Endothelial cell (in vitro differentiated cells): ENCODE measurements at places on chromosomes 7 and 10. TPM values are rescaled to one million over a fixed set of nuclear protein-coding genes. Genes with fewer than 3 reads are reported as not detected.

GRCh38 chr10:18497806-18498369 is 153.5 kb downstream of the NSUN6 start:
- no peak for DNase-seq

DNA sequence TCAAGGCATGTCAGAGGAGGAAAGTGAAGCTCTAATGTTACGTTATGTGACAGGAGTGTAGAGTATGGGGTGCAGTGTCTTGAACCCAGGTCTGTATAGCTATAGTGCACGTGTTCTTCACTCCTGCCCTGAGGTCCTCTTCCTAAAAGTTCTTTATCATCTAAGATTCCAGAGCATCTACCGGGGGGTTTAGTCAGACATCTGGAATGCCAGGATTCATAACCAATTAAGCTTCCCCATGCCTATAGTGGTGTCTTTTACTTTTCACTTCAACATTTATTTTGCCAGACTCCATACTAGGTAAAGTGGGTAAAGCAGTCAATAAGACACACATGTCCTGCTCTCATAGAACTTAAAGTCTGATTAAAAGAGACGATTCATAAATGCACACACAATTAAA is 22.4 kb downstream of the PPP1R3C start:
- DNase-seq, result no peak

DNA sequence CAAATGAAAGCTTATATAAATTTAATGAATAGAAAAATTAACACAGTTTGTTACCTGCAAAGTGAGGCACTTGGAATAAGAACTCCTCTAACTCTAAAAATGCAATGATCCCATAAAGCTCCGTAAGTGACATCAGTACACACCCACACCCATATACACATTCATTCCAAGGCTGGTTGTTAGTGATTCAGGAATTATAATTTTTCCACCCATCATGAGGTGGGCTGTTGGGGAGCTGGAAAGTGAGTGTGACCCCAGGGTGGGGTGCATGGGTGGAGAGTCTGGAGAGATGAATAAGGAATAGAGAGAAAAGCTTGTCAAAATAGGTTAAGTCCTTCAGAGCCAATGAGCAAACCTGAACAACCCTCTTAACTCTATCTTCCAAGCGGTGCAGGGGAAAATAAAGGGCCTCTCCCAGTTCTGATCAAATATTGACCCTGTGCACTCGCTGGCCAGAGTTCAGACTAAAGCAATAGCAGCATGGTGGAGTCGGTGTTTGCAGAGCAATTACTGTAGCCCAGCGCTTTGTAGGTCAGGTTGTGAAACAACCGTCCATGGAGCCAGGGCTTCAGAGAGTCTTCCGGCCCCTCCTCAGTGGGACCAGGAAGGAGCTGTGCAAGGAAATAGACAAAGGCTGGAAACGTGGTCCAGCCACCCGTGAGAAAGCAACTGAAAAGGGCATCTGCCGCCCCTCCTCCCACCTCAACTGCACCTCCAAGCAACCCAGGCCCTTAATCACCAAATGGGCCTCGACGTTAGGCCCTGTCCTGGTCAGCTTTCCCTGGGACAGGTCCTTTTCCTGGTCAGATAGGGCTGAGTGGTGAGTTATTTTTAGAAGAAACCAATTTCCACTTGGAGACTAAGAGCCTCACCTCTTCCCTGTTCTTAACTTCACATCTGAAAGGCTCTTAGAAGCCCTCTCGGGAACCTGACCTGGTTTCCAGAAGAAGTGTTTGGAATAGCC is 61.2 kb downstream of the SH3PXD2A start:
- peak; percentile 14 for DNase-seq

TRIM74 gene
- 1.0 TPM for total RNA-seq

- no peak for DNase-seq
Measured at GRCh38 chr10:118662228-118663035, 67.0 kb upstream of the PRLHR start.

GRCh38 chr7:51299391-51300133 is 17.0 kb downstream of the COBL start:
- no peak for DNase-seq

ITGB8 gene
- total RNA-seq, result 0.69 TPM

DNA sequence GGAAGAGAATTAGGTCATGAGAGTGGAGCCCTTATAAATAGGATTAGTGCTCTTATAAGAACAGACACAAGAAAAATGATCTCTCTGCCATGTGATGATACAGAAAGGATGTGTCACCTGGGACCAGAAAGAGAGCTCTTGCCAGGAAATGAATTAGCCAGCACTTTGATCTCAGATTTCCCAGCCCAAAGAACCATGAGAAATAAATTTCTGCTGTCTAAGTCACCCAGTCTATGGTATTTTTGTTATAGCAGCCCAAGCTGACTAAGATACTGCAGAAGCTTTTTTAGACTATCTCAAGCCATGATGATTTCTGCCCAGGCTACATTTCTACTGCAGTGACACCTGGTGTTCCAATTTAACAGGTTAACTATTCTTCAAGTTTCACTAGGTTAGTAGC is 84.8 kb downstream of the RSU1 start:
- DNase-seq, result no peak

GRCh38 chr7:133690740-133691139 is 436.4 kb upstream of the LRGUK start:
- DNase-seq, result no peak

- DNase-seq, result no peak
Measured at GRCh38 chr10:95542330-95542729, 18.8 kb downstream of the SORBS1 start.

GRCh38 chr7:131293018-131293417 is 34.7 kb upstream of the MKLN1 start:
- DNase-seq, result no peak

NUTM2A gene
- total RNA-seq, result 2.6 TPM

GRCh38 chr7:156898938-156899337 is 6.0 kb upstream of the LMBR1 start:
- DNase-seq, result no peak

DNA sequence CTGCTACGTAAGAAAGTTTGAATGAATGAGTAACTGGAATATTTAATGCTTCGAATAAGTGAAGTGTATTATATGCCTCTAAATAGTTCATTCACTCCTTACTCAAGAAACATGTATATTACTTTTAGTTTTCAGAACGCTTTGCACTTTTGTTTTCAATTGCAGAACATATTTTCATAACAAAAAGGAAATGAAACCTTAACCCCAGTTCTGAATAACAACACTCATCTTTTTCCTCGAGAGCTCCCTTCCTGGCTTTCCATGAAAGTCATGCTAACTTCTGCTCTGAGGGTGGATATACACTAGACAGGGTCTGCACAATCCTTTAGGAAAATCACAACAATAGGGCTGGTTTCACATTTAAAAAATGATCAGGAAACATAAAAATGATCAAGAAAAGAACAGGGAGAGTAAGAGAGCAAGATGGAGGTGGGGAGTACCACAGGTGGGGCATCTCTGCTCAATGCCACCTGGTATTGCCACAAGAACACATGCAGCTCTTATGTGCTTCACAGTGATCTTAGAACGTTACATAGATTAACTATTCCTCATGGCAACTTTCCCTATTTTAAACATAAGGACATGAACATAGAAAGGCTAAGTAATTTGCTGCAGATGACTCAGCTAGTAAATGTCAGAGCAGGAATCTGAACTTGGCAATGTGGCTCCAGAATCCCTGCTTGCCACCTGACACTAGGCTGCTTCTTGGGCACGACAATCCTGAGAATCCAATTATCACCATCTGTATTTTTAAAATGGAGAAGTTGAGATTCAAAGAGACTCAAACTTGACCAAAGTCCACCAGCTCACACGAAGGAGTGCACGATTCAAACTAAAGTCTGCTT is 219.5 kb upstream of the AOAH start:
- no peak for DNase-seq

DNA sequence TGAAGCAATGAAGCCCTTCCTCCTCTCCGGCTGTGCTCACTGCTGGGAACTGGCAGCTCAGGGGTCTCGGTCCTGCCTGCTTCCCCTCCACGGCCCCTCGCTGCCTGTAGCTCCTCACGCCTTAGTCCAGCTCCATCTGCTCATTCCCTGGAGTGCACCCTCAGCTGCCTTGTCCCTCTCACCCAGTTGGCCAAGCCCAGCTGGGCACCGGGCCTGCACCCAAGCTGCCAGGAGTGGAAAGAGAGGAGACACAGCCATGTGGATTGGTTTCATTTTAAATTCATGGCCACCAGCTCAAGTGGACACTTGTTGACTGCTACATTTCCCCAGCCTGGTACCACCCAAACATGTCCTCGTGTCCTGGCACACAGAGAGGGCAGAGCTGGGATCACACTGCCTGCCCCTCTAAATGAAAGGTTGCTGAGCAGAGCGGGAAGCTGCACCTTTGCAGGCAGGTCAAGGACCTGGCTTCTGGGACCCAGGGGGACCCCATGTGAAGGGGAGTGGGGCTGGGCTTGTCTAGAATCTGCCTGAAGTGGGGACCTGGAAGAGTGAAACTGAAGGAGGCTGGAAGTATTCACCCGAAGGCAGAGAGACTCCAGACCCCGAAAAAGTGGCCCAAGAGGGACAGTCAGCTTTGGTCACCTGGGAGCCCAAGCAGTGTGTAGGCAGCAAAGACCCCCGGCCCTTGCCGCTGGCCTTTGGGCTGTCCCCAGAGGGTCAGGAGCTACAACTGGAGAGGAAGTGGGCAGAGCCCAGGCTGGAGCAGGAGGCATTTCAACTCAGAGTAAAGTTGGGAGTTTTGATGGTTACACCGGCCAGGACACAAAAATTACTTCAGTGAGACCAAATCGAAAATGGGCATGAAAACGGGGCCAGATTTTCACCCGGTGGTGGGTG is 15.0 kb upstream of the BNIP3 start:
- DNase-seq, result no peak

DNA sequence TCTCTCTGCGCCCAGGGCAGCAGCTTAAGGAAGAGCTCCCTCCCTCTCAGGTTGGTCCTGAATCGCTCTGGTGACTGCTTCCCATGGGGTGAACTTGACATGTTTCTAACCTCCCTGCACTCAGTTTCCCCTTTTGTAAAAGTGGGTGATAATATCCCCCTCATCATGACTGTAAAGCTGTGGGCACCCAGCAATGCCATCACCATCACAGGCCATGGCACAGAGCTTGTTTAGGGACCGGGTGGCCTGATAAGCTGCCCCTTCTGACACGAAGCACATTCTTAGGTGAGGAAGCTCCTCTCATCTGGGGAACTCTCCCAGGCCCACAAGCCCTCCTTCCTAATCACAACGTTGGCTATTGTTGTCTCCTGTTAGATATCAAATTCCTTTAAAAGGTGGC is 972.8 kb upstream of the ZNF722 start:
- no peak for DNase-seq

DNA sequence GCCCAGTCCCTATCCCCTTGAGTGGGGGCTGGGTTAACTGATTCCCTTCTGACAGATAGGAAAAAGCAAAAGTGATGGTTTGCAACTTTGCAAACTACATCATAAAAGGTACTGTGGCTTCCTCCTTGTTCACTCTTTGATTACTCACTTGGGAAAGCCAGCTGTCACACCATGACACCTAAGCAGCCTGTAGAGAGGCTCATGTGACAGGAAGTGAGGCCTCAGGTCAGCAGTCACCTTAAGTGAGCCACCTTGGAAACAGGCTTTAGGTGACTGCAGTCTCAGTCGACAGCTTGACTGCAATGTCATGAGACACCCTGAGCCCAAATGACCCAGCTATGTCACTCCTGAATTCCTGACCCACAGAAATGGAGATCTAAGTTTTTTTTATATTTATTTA is 4.3 kb upstream of the CHCHD2 start:
- no peak for DNase-seq

GRCh38 chr7:5425507-5426225 is 2.0 kb upstream of the TNRC18 start:
- peak; percentile 60 for DNase-seq

- DNase-seq, result no peak
Measured at GRCh38 chr10:14056610-14057332, 274.0 kb downstream of the FRMD4A start.

DNA sequence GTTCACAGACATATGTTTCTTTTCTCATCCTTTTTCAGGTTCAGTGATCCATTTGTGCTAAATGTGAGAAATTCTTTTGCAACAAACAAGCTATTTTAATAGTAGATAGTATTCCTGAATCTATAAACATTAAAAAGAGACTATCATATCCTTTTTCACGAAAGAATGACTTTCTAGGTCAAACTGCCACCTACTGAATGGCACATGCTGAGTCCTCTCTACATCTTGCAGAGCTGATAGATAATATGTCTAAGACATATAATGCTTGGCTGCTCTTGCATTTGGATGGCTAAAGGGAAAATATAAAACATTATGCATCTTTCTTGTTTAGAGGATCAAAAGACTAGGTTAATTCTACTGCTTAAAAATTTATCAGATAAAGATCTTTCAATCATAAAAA is 114.1 kb upstream of the SLC26A5 start:
- no peak for DNase-seq

DNA sequence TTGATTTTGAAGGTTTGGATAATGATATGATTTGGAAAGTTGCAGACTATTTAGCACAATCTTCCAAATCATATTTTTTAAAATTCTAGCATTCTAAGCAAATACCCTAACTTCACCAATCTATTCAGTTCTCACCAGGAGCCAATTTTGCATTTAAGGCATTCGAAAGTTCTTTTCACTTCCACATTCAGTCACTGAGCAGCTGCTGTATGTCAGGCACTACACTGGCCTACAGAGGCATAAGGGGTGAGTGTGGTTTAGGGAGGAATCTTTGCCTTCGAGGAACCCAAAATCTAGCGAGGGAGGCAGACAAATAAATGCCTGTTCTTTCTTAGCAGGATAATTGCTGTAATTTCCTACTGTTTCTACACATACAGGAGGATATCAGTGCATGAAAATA is 10.7 kb upstream of the UCN3 start:
- no peak for DNase-seq

TNS3 gene
- total RNA-seq, result 7.5 TPM

OPN4 gene
- total RNA-seq, result not detected

- DNase-seq, result no peak
Measured at GRCh38 chr7:133191787-133192186, 61.1 kb upstream of the EXOC4 start.

HOXA1 gene
- 3.5 TPM for total RNA-seq

- DNase-seq, result no peak
Measured at GRCh38 chr7:148698007-148698396, 701 bp upstream of the CUL1 start.

TCERG1L gene
- not detected for total RNA-seq

DNA sequence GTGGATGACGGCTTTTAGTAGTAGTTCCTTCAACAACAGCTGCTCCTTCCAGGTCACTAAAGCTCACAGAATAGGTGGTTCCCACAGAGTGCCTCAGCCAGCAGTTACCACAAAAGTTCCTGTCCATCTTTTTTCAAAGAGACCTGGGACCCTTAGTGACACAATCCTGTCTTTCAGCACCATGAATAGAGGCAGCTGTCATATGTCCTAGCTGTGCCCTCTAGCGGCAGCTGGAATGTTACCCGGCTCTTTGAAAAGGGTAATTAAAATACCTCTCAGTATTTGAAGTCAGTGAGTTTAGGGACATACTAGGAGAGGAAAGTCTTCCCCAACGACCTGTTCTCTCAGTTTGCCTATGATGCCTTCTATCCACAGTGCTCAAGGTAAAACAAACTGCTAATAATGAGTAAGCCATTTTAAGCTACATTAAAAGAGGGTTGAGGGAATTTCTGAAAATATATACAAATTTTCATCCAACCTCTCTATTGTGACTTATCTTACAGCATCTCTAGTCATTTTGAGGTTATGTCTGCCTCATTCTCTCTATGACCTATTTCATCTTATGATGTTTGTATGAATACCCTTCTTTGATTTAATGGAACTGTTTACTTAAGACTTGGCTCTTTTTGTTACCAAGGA is 290.8 kb downstream of the NXPH1 start:
- DNase-seq, result peak; percentile 57

TACR2 gene
- not detected for total RNA-seq

- no peak for DNase-seq
Measured at GRCh38 chr10:99399664-99400063, 30.8 kb downstream of the GOT1 start.
